ENCODE measurements at places on chromosomes 11 and 22. TPM values are rescaled to one million over a fixed set of nuclear protein-coding genes. Genes with fewer than 3 reads are reported as not detected.

Gene KRTAP5-10
- not detected for total RNA-seq

DNA sequence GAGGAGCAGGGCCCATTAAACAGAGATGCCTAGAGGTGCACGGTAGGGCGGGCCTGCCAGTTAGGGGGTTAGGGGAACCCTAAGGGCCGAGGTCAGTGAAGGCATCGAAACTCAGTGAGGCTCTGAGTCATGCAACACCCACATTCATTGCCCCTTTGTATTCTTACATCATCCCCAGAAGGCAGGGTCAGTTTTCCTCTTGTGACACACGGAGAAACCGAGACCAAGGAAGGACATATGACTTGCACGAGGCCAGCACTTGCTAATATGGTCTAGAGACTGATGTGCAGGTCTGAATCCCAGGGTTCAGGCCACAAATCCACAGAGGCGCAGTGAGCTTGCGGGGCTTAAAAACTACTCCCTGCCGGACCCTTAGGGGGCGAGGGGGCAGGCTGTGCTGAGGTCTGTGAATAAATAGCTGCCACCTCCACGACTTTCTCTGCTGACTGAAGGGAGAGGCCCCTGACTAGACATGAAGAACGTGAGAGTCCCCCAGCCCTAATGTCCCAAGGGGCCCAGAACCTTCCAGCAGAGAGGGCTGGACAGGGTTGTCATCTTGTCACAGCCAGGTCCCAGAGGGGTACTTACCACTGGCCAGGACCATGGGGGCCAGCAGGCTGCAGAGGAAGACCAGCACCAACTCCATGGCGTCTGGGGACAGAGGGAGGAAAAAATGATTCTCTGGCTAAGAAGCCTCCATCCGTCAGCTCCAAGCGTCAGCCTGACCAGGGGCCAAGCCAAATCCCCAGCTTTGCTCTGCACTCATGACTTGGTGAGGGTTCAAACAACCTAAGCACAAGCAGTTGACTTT, 17.8 kb upstream of the FXYD2 start:
- H3K27me3 ChIP-seq: no peaks in the 10 kb centered on the region
- H3K4me3 ChIP-seq: no peak overlapping the region
- DNase-seq: peak; percentile 29
- H3K36me3 ChIP-seq: no peaks in the 10 kb centered on the region
- H3K4me1 ChIP-seq: no peaks in the 10 kb centered on the region

DNA sequence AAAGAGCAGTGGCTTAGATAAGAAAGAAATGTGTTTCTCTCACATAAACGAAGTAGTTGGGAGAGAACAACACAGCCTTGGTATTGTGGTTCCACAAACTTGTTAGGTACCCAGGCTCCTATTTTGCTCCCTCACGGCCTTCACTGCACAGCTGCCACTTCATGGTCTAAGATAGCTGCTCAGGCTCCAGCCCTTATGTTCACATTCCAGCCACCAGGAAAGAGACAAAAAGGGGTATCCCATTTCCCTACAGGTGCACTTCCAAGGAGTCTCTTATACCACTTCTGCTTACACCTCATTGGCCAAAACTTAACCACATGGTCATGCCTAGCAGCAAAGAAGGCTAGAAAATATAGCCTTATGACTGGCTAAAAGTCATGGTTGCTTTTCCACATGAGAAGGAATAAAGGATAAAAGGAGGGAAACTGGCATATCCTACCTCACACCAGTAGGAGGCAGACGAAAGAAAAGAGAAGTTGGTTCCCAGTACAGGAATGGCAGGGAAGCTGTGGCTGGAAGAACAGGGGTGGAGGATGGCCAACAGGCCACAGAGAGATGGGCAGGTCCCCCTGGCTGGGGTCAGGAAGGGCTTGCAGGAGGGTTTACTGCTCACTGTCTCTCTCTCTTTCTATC, 5.4 kb upstream of the HDHD5 start:
- no peak overlapping the region for H3K27ac ChIP-seq
- no peaks in the 10 kb centered on the region for H3K27me3 ChIP-seq
- H3K4me1 ChIP-seq: no peaks in the 10 kb centered on the region
- peak; percentile 55 for DNase-seq

GRCh38 chr11:103995896-103996295, 40.5 kb upstream of the DDI1 start:
- no peak overlapping the region for H3K27ac ChIP-seq
- H3K36me3 ChIP-seq: no peaks in the 10 kb centered on the region
- H3K4me3 ChIP-seq: no peak overlapping the region
- no peak for DNase-seq

GRCh38 chr22:39129081-39129480, 23.4 kb downstream of the CBX7 start:
- DNase-seq: no peak
- H3K36me3 ChIP-seq: no peaks in the 10 kb centered on the region
- H3K27me3 ChIP-seq: no peaks in the 10 kb centered on the region
- H3K4me1 ChIP-seq: peaks cover 4% of the 10 kb centered on the region
- no peak overlapping the region for H3K4me3 ChIP-seq
- H3K27ac ChIP-seq: no peak overlapping the region

DNA sequence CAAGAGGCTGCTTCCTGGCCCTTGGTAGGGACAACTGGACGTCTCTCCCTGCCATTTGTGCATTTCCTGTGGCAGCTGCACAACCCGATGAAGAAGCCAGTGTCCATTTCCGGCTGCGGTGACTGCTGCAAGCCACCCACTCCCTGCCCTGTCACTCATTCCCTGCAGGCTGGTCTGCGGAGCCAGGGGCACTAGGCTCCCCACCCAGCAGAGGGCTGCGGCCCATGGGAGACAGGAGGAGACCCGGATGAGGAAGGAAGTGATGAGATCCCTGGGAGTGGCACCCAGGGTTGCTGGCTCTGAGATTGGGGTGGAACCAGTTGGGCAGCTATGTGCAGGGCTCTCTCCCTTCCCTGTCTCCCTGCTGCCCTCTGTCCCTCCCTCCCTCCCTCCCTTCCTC, 10.0 kb upstream of the MYRF start:
- DNase-seq: no peak
- H3K4me3 ChIP-seq: no peak overlapping the region
- no peaks in the 10 kb centered on the region for H3K4me1 ChIP-seq
- H3K27me3 ChIP-seq: no peaks in the 10 kb centered on the region

DNA sequence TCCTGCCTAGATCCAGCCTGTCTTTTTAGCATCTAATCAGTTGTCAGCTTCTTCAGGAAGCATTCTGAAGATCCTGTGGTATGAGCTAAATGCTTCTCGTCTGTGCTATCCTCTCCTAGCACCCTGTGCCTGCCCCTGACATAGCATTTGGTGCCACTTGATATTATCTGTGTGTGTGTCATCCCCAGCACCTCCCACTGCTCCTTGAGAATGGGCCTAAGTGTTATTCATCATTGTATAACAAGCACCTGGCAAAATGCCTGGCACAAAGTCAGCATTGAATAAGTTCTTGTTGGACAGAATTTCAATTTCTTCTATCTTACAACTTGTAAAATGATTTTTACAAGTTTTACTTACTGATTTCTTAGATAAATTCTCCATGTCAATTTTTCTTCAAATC, 28.1 kb upstream of the OLFML1 start:
- no peak overlapping the region for H3K4me3 ChIP-seq
- no peaks in the 10 kb centered on the region for H3K36me3 ChIP-seq
- no peak overlapping the region for H3K27ac ChIP-seq
- H3K27me3 ChIP-seq: no peaks in the 10 kb centered on the region
- no peaks in the 10 kb centered on the region for H3K4me1 ChIP-seq
- no peak for DNase-seq

DNA sequence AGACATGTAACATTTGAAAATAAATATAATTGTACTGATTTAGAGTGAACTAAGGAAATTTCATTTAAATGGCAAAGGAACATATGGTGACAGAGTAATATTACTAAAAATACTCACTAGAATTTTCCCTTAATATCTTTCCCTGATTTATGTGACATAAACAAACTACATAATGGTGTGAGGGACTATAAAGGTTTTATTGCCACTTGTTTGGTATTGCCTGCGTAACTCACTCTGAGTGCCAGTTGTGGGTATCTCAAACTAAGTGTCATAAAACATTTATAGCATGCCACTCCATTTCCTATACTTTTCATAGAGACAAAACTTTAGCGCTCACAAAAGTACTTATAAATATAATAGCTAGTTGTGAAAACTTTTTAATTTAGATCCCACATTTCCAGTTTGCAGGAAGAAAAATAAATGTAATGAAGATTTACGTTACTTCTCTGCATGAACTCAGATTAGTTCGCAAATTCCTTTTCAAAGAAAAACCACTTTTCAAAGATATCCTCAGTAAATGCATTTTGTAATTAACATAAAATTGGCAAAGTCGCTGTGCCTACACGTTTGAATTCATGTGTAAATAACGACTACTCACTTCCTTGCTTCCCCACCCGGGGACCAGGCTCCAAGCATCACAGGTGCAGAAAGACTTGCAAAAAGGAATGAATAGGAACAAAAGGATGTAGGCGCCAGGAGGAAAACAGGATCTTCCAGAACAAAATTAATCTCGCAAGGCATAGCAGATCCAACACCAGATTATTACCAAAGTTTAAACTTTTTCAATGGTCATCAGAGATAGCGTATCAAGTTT, 1.6 kb upstream of the QSER1 start:
- H3K27ac ChIP-seq: peak overlapping the region; percentile 76
- peak; percentile 79 for DNase-seq
- no peaks in the 10 kb centered on the region for H3K4me1 ChIP-seq
- peak overlapping the region; percentile 93 for H3K4me3 ChIP-seq
